ENCODE measurements at places on chromosomes 6 and 20.

GRCh38 chr6:35220711-35221110, 7.0 kb downstream of the SCUBE3 start:
- DNase-seq: no peak

- DNase-seq: no peak
Observed at GRCh38 chr6:46918806-46919205, 2.9 kb downstream of the ADGRF5 start.

DNA sequence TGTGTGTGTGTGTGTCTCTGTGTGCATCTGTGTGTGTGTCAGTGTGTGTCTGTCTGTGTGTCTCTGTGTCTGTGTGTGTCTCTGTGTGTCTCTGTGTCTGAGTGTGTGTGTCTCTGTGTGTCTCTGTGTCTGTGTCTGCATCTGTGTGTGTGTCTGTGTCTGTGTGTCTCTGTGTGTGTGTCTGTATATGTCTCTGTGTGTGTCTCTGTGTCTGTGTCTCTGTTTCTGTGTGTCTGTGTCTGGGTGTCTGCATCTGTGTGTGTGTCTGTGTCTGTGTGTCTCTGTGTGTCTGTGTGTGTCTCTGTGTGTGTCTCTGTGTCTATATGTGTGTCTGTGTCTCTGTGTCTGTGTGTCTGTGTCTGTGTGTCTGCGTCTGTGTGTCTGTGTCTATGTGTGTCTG, 207.8 kb downstream of the TAF4 start:
- no peak for DNase-seq

GRCh38 chr6:24990944-24991809, 55.4 kb upstream of the RIPOR2 start:
- DNase-seq: no peak

DNA sequence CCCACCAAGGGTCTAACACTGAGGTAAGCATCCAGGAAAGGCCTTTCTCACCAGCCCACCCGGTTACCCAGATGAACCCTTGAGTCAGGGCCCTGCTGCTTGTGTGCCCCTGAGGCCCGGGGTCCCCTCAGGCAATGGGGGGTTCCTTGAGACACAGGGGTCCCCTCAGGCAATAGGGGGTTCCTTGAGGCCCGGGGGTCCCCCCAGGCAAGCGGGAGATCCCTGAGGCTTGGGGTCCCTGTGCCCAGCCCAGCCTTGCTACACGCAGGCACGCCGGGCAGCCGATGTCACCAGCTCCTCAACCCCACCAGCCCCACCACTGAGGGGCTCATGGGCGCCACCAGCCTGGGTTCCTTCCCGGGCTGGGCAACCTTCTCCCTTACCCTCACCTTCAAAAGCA, 247.2 kb downstream of the TTLL2 start:
- DNase-seq: no peak

DNA sequence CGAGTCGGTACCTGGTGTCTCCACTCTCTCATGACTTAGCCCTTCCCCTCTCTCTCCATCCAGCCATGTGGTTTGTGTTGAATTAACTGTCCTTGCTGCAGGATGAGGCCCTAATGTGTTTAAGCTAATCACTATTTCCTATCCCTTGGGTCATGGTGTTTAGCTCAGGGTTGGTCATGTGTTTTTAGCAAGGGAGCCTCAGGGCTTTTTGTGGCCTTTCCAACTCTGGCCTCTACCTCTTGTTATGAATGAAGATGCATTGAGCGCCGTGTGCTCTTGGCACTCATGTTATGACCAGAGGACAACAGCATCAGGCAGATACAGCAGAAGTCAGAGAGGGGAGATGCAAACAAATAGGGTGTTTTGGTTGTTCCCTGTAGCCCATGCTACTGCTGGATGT, 674.2 kb upstream of the FLRT3 start:
- DNase-seq: no peak

Data from central memory CD8-positive, alpha-beta T cell (primary cell).